ENCODE measurements at places on chromosomes 1 and 21.

DNA sequence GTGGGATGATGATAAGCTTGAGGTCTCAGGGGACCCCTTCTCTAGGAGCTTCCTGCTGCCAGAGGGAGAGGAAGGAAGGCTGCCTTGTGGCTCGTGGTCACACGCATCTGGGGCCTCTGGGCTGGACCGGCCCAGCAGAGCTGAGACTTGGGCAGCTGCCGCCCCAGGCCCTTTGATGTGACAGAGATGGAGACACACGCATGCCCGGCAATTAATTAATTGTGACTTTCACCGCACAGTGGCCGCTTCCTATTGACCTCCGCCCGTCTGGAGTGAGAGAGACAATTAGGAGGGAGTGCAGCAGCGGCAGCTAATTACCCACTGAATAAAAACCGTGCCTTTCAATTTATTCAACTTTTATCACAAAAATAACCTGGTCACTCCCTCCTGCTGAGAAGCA, 16.6 kb upstream of the C1QA start:
- DNase-seq = no peak

GRCh38 chr1:198597690-198598430, 41.0 kb upstream of the PTPRC start:
- DNase-seq = no peak

- no peak for DNase-seq
Observed at GRCh38 chr1:231272173-231272572, 31.2 kb downstream of the GNPAT start.

GRCh38 chr1:183600634-183601033, 10.4 kb upstream of the NCF2 start:
- no peak for DNase-seq

DNA sequence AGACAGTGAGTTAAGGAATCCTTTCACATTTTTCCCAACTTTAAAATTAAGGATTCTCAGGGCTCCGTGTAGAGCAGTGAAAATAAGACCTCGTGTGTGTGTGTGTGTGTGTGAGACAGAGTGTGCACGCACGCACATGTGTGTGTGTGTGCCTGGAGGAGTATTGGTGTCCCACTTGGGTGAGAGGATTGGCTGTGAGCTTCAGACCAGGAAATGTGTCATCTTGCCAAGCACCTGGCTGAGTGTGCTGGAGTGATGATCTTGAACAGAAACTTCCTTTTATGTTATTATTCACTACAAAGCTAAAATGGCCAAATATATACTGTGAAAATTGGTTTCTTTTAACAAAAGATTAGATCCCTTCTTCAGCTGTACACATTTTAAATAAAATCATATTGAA, 35.2 kb upstream of the NTPCR start:
- DNase-seq = no peak

DNA sequence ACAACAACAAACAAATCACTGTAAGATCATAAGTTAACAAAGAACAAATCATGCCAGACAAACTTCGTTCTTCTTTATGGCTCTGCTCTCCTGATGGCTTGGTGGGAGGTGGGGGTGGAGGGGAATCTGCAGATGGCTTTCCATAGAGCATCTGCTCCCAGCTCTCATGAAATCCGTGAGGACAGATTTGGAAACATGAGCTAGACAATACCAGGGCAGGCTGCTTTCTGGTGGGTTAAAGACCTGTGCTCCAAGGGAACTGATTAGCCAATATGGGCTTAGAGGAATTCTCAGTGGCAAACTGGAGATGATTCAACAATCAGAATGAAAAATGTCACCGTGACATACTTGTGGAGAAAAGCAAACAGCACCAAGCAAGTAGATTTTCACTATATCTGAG, 69.4 kb upstream of the TLR5 start:
- DNase-seq = no peak

DNA sequence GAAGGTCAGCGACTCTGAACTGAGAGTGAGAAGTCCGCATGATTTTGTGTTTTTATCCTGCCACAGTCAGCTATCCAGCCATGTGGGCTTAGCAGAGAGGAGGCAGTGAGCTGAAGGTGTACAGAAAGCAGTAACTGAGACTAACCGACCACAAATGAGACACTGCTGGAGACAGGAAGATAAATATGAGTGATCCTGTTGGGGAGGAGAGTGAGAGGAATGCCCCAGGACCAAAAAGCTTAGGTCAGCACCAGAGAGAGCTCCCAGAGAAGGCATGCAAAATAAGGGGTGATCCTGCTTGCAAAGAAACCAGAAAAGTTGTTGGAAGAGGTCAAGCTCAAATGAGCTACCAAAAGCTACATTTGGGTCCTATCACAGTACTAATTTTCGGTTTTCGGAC, 63.7 kb downstream of the HLCS start:
- DNase-seq = no peak

DNA sequence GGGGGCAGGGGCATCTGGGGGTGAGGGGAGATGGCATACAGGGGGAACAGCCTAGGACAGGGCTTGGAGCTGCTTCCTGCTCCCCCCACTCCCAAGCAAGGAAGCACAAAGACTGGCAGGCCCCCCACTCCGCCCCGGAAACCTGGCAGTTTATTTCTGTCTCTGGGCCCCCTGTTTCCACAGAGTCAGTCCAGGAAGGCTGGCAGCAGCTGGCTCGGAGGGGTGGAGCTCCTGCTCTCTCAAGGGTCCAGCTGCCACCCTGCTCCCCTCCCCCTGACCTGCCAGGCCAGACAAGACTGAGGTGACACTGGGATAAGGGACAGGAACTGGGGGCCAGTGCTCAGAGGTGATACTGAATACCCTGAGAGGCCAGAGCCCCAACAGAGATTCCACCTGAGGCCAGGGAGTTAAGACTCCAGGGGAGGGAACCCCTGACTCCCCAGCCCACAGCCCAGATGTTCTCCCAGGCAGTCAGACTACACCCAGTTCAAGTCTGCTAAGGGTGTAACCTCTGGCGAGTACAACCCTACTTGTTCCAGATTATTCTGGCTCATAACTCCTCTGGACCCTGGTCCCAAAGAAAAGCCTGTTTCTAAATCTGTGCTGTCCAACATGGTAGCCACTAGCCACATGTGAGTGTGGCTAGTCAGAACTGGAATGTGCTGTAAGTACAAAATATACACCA, 26.3 kb downstream of the AHDC1 start:
- no peak for DNase-seq

GRCh38 chr1:153608742-153609584, 4.0 kb downstream of the S100A16 start:
- DNase-seq = no peak

- no peak for DNase-seq
Observed at GRCh38 chr1:15618655-15619525, 1.6 kb downstream of the DDI2 start.

DNA sequence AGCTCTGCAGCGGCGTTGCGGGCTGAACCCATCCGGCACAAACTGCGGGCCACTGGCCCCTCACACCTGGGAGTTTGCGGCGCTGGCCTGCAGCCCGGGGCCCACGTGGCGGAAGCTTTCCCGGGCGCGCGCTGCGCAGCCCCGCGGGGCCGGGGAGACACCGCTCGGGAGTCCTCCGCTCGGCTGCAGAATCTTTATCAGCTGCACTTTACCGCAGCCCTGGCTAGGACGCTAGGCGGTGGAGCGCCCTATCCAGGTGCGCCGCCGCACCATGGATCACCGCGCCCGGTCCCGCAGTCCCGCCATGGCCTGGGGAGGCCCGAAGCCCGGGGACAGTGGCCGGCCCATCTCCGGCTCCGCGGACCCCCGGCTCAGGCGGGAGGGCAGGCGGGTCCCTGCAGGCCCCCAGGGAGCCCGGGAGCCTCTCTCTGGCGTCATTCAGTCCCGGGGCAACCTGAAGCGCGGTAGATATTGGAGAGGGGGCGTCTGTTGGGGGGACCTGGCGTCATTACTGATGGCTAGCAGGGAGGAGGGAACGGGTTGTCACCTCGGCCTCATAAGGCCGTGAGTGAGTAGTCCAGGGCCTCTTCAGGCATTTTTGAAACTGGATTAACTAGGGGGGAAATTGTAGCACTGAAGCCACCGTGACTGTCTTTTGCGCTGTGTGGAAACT, 5.7 kb upstream of the OLIG2 start:
- DNase-seq = no peak

DNA sequence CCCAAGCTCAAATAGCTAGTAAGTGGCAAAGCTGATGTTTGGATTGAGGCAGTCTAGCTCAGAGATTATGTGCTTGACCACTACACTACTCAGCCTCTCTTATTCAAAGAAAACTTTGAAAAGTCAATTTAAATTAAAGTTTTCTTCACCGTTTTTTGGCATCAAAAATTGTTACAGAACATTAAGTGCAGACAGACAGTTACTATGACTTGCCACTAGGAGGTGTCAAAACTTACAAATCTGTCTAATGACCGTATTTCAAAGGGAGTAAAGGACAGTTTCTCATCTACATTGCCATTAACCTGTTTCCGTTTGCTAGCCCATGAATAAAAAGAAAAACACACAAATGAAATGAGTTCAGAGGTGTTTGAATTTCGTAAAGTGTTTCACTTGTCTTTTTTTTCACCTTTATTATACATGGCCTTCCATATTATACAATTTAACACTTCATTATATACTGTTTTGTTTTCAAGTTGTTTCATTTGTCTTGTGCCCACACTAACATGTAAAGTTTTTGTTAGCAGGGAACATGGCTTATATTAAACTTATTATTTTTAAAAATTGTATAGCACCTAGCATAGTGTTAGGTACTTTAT, 57.4 kb upstream of the MTF2 start:
- DNase-seq = peak; percentile 43

GRCh38 chr1:111904478-111905218, 84.8 kb downstream of the KCND3 start:
- DNase-seq = no peak

- no peak for DNase-seq
Observed at GRCh38 chr1:169466259-169467230, 19.2 kb downstream of the SLC19A2 start.

DNA sequence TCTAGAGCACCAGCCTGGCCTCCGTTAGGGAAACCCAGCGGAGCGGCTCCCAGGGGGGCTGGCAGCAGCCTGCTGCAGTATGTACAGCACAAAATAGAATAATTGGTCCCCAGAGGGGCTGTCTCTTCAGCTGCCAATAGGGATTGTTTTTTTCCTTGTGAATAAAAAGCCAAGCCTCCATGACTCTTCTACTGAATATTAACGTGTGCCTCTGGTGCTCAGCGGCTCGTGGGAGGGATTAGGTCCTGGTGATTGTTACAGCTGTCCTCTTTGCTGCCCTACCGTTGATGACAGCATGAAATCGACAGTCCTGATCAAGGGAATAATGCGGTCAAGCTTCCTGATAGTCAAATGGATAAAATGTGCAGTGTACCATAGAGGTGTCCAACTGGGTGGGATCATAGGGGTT, 190.7 kb upstream of the RUNX1 start:
- DNase-seq = no peak

GRCh38 chr21:40610345-40610744, 236.6 kb downstream of the DSCAM start:
- DNase-seq = no peak

GRCh38 chr1:215360758-215361157, 206.3 kb upstream of the KCTD3 start:
- DNase-seq = peak; percentile 15

- DNase-seq = no peak
Observed at GRCh38 chr21:42474043-42474831, 21.8 kb downstream of the RSPH1 start.

- DNase-seq = no peak
Observed at GRCh38 chr1:76137746-76138145, 63.2 kb downstream of the ST6GALNAC3 start.
